Nephron progenitor cell (in vitro differentiated cells): ENCODE measurements at places on chromosomes 3 and 15.

GRCh38 chr3:177405191-177405672 is 207.9 kb upstream of the TBL1XR1 start:
- no peak for DNase-seq

GRCh38 chr3:45426161-45426560 is 37.8 kb downstream of the LARS2 start:
- DNase-seq: no peak

DNA sequence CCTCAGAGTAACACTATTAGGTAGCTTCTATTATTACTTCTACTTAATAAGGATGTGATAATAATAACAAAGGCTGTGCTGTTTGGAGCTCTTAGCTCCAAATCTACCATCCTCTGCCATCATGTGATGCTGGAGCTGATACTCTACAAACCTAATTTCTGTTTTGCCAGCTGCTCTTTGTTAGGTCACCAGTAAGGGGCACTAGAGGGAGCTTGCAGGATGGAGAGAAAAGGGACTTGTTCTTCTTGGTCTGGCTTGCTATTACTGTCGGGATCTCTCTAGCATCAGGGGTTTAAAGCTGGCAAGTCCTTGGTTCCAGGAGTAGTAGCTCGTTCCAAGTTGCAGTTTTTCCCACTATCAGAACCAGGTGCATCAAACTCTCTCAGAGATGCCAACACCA is 194.9 kb upstream of the KBTBD8 start:
- DNase-seq: no peak

DNA sequence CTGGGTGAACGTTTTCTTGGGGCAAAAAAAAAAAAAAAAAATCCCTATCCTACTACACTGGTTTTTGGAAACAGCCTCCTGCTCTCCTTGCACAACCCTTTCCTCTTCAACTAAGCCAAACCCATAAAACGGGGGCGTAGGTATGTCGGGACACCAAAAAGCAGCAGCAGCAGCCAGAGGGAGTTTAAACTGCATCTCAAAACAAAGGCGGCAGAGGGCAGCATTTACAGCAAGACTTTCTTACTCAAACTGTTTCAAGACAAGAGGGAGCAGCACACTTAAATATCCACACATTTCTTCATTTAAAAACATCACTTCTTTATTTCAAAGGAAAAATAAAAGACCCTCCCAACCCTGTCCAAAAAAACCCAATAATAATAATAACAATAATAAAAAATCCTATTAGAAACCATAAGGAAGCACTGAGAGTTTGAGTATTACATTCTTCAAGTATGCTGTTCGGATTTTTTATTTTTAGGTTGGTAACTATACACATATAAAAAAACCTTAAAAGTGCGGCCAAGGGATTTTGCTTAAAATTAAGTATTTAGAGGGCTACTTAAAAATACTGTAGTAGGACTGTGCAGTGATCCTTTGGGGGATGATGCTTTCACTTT is 43.9 kb upstream of the PLXND1 start:
- DNase-seq: peak; percentile 67

DNA sequence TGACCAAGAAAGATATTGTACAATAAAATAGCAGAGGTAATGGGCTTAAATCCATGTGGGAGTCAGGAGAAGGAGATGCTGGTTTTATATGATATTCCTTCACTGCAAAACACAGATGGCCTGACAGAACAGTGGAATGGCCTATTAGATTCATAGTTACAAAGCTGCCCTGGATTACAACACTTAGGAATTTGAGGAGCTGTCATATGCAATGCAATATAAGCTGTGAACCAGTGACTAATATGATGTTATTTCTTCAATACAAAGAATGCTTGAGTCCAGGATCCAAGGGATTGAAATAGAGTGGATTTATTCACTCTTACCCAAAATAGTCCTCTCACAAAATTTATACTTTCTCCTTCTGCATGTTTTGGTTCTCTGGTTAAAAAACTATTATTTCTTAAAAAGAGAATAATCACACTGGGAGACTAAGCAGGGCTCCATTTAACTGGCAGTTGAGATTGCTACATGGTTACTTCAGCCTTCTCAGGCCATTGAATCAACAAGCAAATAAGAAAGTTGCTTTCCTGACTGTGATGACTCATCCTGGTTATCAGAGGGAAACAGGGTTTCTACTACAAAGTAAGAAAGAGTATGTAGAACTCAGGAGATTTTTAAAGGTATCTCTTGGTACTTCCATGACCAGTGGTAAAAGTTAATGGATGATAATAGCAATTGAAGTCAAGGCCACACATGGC is 79.8 kb upstream of the ZPLD1 start:
- DNase-seq: no peak

- no peak for DNase-seq
Observed at GRCh38 chr15:96079041-96079440, 251.5 kb upstream of the NR2F2 start.

- DNase-seq: no peak
Observed at GRCh38 chr3:18982920-18983319, 165.4 kb upstream of the KCNH8 start.

DNA sequence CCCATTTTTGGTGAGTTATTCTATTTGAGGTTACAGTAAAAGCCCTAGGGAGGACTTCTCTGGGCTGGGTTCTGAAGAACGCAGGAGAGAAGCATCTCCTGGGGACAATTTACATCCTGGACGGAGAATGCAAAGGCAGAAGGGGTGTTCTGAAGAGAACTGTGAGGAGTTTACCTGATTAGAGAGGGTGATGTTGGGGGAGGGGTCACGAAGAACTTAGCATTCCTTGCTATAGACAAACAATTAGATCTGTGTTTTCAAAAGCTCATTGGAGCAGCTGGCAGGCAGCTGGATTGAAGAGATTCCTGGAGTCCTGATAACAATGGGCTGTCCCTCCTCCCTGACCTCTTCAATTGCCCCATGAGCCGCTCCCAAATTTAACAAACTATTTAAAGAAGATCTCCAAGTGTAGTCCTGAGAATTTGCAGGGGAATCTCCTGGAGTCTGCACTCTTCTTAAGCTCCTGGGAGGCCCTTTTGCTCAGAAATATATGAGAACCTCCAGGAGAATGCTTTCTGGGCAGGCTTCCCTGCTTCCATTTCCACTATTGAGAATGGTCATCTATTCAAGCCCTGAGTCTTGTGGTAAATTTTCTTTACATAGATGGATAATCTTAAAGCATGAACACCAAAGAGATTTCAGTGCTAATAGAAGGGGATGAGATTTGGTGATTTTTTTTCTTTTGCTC is 55.3 kb downstream of the ARHGAP31 start:
- DNase-seq: no peak
